ENCODE measurements at places on chromosomes 1 and 21.

DNA sequence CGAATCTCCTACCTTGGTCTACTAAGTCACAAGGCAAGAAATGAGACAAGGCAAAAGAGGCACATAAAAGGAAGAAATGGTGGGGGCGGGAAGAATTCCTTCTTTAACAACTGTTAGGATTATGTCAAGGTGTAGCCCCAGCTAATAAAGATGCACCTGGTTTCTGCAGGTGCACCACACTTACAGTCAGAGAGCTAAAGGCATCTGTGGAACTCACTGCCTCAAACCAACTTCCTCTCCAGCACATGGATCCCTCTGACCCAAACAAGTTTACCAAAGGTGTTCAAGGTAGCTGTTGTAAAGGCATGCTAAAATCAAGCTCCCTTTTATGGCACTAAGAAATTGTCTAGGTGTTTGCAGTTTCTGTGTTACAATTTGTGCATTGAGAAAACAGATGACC, 38.1 kb downstream of the TGFBR3 start:
- DNase-seq, result no peak

GRCh38 chr1:160267284-160267991, 5.1 kb upstream of the DCAF8 start:
- DNase-seq, result no peak

DNA sequence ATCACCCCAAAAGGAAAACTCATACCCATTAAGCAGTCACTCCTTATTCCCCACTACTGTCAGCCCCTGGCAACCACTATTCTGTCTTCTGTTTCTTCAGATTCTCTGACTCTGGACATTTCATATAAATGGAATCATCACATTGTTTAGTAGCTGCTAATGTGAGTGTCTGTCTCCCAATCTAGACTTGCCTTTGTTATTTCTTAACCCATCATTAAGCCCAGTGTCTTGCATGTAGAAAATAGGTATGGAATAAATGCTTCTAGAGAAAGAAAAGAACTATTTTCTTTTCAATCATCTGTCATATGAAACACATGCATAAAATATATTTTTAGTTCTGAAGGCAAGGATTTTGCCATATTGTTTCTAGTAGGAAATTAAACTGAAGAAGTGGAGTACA, 610.0 kb downstream of the PLPP3 start:
- no peak for DNase-seq

- DNase-seq, result no peak
Observed at GRCh38 chr1:21237446-21238088, 52.7 kb downstream of the ECE1 start.

- DNase-seq, result peak; percentile 12
Observed at GRCh38 chr1:172533513-172534151, 682 bp downstream of the SUCO start.

DNA sequence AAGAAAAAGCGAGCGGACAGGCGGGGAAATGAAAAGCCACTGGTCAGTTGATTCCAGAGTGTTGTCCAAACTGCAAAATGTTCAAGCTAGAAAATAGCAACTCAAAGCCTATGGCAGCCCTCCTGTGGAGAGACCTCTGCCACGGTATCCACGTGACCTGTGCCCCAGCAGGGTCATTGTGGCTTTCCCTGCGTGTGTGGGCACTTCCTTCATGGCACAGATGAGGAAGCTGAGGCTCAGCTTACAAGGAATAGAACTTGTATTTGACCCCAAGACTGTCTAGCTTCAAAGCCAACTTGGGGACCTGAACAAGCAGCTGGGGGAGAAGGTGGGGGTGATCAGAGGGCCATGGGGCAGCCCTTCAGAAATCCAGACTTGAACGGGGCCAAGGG, 15.6 kb upstream of the PLEKHG5 start:
- DNase-seq, result no peak

GRCh38 chr1:108716437-108717230, 3.9 kb downstream of the FNDC7 start:
- DNase-seq, result no peak

DNA sequence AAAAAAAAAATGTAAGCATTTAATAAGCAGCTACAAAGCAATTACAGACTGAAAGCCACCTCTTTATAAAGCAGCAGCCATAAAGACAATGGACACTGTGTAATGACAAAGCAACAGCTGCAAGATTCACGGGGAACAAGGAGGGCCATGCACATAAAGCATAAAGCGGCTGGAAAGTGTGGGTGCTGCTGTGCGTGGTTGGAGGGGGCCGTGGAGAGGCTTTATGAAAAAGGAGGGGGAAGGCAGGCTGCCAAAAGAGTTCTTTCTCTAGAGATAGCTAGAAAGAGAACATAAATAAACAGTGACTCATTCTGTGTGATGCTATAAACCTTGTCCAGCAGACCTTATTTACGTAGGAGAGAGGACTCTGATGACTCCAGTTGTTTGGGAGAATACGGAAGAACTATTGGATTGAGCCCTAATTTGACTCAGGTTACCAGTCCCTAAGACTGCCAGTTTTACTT, 49.3 kb downstream of the ADAMTS1 start:
- DNase-seq, result peak; percentile 54

GRCh38 chr21:44801468-44802395, at the start of gene UBE2G2:
Gene UBE2G2, minus strand, starts transcription at chr21:44801820. Its CDS starts 72 bp downstream, at chr21:44801748.
- peak; percentile 52 for DNase-seq

DNA sequence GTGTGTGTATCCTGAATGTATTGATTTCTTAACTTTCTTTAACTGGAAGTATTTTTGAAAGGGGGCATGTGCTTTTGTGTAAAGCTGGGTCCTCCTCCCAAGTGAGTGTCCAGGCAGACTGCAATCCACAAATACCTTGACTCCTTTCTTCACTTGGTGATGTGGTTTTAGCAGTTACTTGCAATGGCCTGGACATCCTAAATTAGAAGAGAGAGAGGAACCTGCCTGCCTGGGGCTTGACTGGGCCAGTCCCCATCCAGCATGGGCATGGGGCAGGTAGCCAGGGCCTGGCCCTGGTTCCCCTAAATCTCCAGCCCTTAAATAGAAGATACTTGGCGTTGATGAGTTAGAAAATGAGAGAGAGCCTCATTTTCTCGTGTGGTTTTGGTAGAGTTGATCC, 159.7 kb downstream of the PGBD5 start:
- no peak for DNase-seq

DNA sequence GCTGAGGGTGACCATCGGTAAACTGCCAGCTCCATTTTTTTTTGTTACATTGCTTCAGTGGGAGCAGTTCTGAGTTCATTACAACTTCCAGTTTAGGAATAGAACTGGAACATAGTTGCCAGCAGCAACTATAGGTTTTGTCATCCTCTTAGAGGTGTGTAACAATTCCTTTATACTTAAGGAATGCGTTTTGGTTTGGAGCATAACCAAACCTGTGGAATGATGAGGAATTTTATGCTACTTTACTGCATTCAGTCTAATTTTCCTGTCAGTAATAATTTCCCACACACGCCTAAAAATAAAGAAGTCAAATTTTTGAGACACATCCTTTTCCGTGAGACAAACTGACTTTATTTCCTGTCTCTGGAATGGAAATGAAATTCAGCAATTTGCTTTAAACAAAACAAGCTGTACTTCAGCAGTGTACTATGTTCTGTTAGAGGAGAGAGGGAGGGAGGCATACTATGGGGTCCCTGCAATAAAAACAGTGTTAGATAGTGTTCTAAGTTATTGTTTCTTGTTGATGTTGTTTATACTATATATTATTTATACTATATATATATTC, 4.8 kb upstream of the AMPD1 start:
- DNase-seq, result no peak

DNA sequence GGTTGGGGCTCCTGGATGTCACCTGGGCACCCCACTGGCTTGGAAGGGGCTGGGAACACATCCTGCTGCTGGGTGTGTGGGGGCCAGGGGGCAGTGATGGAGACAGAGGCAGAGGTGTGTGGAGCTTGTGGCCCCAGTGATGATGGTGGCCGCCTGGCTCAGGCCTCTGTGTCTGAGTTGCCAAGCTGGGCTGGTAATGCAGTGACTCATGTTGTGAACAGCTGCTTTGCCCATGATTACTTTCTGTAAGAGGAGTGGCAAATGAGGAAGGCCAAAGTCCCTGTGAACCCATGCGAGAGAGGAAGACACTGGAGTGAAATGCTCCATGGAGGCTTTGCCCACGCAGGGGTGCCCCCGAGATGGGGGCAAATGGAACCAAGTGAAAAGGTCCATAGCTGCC, 86.8 kb downstream of the KCNJ6 start:
- peak; percentile 79 for DNase-seq

Data from HS-27A (cell line).